Stimulated activated CD8-positive, alpha-beta memory T cell treated with anti-CD3 and anti-CD28 coated beads, Interleukin-15, amount 100 ng/mL, for 1 hour (primary cell): ENCODE measurements at places on chromosomes 6 and 20.

DNA sequence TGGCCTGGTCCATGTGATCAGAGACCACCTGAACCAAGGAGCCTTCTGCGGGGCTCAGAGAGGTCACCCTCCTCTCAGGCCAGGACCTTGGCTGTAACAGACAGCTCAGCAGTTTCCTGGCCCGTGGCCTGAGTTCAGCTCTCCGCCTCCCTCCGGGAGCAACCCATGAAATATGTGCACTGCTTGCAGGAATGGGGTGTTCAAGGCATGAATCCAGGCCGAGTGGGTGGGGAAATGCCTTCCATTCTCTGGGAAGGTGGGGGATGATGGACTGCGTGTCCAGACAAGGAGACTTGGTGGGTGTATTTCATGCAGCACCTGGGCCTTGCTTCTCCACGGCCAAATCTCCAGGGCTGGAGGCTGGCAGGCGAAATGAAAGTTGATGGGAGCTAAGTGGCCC, 46.0 kb downstream of the SIRPA start:
- no peak for DNase-seq

GRCh38 chr6:156881687-156882629, 104.8 kb downstream of the ARID1B start:
- DNase-seq = no peak

GRCh38 chr6:50990750-50991446, 172.2 kb downstream of the TFAP2B start:
- no peak for DNase-seq

- DNase-seq = no peak
Observed at GRCh38 chr6:128064540-128064895, 163.7 kb upstream of the THEMIS start.

GRCh38 chr6:89522778-89523177, 89.8 kb downstream of the ANKRD6 start:
- no peak for DNase-seq

DNA sequence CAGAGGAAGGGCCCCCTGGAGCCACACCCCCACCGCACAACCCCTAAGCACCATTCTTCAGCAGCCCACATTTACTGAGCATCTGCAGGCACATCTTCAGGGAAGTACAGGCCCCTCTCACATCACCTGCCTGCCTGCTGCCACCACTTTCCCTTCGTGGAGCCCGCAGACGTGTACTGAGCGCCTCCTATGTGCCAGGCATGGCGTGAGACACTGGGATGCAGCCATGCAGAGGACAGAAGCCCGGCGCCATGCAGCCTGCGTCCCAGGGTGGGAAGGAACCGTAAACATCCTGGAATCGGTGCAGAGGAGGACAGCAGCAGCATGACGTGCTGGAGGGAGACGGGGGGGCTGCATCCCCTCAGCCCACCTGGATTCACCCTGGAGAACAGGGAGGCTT, 78.1 kb downstream of the GRM4 start:
- no peak for DNase-seq

- no peak for DNase-seq
Observed at GRCh38 chr6:46324706-46325105, 153.9 kb upstream of the ENPP5 start.

- DNase-seq = no peak
Observed at GRCh38 chr20:47720636-47721427, 64.4 kb downstream of the SULF2 start.

- DNase-seq = no peak
Observed at GRCh38 chr6:168799067-168799466, 358.1 kb downstream of the SMOC2 start.

- DNase-seq = peak; percentile 70
Observed at GRCh38 chr20:45293041-45294002, 13.3 kb upstream of the RBPJL start.

- no peak for DNase-seq
Observed at GRCh38 chr20:37920679-37921322, 17.9 kb downstream of the VSTM2L start.

DNA sequence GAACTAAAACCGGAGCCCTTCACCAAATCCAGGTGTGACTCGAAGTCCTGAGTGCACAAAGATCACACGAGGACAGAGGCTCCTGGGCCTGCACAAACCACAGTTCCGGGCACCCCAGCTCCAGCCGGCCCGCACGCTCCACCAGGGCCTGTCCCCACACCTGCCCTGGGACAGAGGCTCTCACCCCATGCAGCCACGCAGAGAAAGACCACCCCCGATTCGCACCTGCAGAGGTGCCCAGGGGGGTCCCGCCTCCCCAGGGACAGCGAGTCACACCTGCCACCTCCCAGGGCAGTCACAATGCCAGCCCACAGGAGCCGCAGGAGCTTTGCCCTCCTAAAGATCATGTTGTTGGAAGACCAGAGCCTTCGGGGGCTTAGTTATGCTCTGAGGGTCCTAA, 25.4 kb upstream of the MRGBP start:
- no peak for DNase-seq

GRCh38 chr20:45963059-45964005, 8.7 kb downstream of the ZNF335 start:
- no peak for DNase-seq

DNA sequence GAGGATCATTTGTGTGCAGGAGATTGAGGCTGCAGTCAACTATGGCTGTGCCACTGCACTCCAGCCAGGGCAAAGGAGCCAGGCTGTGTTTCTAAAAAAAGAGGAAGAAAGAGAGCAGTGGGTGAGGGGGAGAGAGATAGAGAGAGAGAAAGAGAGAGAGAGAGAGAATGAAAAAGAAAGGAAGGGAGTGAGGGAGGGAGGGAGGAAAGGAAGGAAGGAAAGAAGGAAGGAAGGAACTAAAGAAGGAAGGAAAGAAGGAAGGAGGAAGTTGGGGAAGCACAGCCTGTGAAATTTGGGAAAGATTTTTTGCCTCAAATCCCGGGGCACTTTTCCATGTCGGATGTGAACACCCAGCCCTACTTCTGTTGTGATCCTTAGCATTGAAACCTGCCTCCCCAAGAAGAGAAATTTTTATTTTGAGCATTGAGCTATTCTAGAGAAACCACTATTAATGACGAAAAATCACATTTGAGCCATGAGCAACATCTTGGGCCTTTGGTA, 57.8 kb downstream of the FOXA2 start:
- DNase-seq = no peak

DNA sequence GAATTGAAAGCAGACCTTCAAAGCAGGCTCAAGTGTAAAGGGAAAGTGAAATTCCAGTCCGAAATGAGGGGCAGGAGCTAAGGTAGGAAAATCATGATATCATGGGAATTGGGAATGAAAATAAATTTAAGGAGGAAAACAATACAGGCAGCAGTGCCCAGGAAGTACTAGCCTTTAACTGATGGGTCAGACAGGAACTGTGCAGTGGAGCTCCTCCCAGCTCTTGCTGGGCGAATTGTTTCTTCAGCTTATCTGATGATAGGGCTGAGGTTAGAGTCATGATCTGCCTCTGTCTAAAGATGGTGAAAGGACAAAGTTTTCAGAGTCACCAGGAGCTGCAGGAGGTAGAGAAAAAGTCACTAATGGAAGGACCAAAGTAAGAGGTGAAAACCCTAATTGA, 457.9 kb upstream of the PTCHD4 start:
- DNase-seq = no peak

DNA sequence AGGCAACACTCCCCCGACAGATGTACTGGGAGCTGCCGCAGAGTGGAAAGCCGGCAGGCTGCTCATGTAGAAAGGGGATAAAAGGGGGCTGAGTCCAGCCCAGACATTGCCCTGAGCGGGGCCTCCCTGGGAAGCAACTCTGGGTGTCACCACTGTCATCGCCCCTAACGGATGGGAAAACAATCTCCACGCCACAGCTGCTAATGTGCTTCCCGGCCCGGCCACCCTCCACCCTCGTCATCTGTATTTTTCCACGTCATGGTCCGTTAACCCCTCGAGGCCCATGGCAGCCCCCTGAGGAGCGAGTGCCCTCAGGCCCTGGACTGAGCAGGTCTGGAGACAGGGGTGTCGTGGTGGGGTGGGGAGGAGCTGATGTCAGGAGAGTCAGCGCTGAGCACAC, 227.4 kb downstream of the DLL1 start:
- no peak for DNase-seq

DNA sequence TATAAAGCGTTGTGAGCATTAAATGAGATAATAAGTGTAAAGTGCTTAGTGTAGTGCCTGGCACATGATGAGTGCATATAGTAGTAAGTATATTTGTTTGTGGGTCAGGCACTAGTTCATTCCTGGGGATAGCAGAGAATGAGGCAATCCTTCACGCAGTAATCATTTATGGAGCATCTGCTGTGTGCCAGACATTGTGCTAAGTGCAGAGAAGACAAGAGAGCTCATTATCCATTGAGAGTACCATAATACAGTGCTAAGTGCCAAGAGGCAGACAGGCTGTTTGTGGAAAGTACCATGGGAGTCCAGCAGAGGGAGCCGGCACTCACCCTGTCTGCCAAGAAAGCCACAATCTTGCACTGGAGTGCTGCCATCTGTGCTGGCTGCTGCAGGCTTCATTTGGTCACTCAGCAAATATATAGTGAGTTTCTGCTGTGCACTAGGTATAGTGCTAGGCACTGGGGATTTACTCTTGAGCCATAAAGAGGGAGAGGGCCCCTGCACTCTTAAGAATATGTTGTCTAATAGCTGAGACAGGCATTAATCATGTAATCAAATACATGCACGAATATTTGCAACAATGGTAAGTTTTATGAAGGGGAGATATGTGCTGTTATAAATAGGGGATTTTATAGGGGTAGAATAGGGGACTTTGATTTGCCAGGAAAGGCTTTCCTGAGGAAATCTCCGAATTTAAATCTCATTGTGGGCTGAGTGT, 12.9 kb upstream of the MROH8 start:
- peak; percentile 57 for DNase-seq

GRCh38 chr6:84553527-84553926, 210.9 kb downstream of the TBX18 start:
- DNase-seq = no peak

DNA sequence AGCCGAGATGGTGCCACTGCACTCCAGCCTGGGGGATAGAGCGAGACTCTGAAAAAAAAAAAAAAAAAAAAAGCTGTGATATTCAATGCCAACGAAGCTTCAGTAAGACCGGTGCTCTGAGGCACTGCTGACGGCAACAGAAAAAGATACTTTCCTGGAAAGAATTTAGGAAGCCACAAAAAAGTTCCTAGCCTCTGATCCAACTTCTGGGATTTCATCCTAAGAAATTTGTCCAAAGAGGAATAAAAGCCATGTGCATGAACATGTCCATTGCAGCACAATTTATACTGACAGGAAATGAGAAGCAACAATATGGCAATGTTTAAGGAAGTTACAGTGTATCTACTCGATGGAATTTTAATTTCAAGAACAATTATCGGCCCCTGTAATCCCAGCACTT, 24.5 kb upstream of the CARMIL1 start:
- no peak for DNase-seq

DNA sequence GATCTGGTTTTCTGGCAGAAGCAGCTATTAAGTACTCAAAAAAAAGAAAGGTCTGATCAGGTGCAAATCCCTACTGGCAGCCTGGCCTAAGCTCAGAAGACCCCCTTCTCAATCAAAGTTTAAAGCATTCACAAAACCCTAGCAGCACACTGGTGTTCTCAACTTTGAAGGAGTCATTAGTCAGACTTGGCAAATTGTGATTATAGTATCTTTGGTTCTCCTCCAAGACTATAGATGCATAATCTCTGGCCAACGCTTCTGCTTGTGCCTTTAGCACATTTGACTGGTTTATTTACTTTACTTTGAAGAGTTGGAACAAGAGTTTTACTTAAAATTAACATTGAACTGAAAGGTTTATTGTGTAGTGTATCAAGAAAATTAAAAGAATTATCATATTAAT, 248.9 kb downstream of the PTPRK start:
- no peak for DNase-seq

DNA sequence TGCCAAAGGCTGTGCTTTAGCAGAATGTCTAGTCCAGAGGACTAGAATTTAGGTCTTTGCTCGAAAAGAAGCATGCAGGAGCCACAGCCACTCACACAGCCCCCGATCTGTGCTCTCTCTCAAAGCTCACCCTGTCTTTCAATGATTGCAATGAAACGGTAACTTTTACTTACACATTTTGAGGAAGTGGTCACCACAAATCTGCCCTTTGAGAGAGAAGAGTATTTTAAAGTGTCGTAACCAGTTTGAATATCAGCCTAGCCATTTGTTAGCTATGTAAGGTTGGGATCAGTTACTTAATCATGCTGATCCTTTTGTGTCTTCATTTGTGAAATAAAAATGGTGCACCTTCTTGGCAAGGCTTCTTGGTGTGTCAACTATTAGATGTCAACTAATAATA, 209.0 kb downstream of the TFAP2A start:
- no peak for DNase-seq

DNA sequence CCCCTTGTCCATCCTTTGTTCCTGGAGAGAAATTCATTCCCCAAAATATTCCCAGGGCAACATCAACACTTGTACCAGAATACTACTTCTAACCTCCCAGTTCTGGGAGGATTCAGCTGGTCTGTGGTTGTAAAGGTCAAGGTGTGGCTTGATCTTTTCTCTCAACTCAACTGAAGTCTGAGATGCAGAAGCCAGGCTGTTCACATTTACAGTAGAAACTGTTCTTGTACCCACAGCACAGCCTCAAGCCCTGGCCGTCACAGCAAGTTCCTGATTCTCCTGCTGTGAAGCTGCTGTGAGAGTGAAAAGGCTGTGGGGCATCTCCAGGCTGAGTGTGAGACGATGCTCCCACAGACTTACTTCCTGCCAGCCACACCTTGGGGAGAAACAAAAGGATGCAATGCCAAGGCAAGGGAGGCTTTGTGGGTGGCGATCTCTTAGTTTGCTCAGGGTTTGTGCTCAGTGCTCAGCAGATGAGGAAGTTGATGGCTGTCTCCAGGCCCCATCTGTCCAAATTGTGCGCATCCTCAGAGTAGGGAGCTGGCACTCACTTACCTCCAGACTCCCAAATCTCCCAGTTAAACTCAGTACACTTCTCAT, 143.9 kb upstream of the FOXA2 start:
- DNase-seq = no peak

- DNase-seq = no peak
Observed at GRCh38 chr6:101445527-101445926, 52.0 kb downstream of the GRIK2 start.

DNA sequence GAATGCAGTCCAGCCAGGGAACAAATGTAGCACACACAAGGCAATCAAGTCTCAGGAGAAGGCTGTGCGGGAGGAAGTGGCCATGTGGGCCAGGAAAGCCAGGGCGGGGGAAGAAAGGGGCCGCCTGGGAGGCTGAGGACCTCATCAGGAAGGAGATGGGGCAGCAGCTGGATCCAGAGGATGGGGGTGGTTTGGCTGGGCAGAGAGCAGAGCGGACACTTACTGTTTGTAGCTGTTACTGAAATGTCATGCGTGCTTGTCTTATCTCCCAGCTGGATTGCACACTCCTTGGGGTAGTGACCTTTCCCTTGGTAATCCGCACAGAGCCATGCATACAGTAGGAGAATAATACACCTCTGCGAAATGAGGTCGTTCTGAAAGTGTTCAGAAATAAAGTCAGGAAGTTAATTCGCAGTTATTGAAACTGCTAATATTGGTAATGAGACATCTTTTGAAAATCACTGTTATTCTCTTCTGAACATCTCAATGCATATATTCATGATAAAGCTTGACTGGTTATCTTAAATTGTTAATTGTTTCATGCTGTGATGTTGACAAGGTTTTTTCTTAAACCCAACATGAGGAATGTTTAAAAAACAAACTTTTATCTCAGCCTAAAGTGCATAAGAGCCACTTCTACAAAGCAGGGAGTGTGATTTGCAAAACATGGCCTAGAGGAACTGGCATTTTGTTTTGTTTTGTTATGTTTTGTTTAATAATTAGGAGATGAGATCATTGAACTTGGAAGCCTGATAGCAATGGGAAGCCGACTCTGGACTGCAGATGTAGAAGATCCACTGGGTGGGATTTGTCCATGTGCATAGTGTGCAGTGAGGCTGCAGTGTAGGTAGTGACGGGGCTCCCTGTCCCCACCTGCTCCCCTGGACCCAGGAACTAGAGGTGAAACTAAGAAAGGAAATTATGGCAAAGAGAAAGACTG, 18.0 kb upstream of the MAP3K4 start:
- no peak for DNase-seq
